ENCODE measurements at places on chromosomes 12 and 14.

- no peak for DNase-seq
Observed at GRCh38 chr12:81255456-81255855, 177.6 kb downstream of the ACSS3 start.

- DNase-seq, result peak; percentile 92
Observed at GRCh38 chr12:6554168-6555017, 1.4 kb downstream of the IFFO1 start.

DNA sequence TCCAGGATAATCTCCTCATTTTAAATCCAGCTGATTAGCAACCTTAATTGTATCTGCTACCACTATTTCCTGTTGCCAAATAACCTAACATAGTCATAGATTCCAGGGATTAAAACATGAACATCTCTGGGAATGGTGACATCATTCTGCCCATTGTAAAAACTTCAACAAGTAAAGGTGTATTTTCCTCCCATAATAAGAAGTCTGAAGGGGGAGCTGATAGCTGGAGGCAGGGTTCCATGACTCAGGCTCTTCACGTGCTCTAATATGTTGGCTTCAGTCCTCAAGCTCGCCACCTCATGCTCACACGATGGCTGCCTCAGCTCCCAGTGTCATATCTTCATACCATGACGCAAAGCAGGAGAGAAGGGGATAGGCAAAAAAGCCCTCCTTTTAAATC, 172.0 kb upstream of the VASH1 start:
- no peak for DNase-seq

DNA sequence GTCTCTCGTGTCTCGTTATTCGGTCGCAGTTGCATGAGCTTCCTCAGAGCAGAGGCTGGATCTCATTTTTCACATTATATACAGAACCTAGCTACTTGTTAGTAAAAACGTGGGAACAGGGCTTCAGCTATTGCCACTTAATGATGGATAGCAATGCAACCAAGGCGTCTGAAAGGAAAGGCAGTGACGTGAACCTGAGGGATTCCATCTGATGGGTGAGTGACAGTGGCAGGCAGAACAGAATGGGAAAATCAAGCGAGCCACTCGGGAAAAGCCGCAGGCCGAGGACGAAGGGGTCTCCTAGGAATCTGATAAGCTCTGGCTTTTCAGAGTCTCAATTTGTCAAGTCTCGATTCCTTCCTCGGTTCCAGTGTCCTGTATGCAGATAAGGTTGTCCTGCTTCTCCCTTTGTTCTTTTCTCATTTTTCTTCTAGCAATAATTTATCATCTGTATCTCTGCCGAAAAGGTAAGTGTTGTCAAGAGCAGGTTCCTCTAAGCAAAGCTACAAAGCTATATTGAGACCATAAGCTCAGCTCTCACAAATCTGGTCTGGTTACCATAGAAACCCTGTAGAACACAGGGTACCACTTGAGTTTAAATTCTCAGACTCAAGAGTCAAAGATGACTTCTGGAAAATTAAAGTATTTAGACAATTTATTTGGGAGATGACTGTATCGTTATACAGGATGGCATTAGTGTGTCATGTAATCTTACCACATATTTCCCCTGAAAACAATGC, 416.6 kb downstream of the GLT1D1 start:
- DNase-seq, result no peak

- no peak for DNase-seq
Observed at GRCh38 chr14:56219666-56220413, 101.6 kb downstream of the PELI2 start.

GRCh38 chr12:87238466-87238865, 790.7 kb downstream of the C12orf50 start:
- DNase-seq, result no peak

DNA sequence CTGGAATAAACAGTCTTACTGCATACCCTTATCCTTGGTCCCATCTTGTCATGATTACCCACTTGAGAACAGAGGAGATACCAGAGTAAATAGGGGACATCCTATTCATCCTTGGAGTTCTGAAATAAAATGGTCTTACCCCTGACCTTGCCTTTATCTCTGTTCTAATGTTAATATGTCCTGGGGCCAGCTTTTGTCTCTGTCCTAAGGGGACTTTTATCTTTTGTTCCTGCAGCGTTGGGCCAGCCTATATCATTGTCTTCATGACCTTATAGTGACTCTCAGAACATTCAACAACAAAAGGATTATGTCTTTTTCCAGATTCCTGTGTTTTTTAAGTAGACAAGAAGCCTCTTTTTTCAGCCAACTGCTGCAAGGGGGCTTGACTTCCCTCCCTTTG, 1057.5 kb downstream of the LRFN5 start:
- no peak for DNase-seq

- DNase-seq, result no peak
Observed at GRCh38 chr12:88805286-88805685, 225.0 kb upstream of the KITLG start.

DNA sequence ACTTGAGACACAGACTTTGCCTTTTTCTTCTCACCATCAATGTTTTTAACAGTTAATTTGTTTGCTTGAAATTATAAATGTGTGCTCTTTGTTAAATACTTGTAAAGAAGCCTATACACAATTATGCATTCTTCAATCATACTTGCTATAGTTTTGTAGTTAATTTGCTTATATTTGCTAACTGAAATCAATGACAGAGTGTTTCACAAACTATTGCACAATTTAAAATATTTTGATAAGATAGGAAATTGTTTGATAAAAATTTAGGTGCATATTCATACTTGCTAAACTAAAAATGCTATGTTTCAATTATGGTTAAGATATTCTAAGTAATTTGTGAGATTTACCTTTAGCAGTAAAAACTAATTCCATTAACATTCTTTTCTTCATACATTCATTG, 13.7 kb upstream of the OR4K5 start:
- DNase-seq, result no peak

DNA sequence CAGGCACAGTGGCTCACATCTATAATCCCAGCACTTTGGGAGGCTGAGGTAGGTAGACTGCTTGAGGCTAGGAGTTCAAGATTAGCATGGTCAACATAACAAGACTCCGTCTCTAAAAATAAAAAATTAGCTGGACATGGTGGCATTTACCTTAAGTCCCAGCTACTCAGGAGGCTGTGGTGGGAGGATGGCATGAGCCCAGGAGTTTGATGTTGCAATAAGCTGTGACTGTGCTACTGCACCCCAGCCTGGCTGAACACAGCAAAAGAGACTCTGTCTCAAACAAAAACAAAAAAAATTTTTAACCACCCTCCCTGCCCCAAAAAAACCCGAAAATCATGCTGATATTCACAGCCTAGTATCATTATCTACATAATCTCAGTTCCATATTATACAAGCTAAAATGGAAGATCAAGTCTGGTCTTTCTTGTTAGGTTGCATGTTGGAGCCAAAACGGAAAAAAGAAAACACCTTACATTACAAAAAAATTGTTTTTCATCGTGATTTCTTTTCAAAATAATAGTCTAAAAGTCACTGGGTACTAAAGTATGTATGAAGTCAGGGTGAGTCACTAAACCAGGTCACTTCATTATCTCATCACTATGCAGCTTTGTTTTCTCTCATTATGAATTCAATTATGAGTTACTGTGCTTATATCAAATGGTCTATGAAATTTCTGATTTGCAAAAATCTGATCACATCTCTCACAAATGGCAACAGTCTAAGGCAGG, 13.8 kb downstream of the GXYLT1 start:
- DNase-seq, result no peak

DNA sequence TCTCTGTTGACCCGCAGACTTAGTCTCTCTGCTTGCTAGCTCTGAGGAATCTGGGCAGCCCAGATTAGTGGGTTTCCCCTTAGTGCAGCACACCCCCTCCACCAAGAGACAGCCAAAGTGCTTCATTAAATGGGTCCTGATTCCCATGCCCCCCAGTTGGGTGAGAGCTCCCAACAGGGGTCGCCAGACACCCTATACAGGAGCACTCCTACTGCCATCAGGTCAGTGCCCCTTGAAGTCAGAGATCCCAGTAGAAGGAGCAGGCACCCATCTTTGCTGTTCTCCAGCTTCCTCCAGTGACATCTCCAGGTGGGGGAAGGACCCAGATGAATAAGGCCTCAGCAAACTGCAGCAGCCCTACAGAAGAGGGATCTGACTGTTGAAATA, 36.7 kb upstream of the C14orf132 start:
- no peak for DNase-seq

DNA sequence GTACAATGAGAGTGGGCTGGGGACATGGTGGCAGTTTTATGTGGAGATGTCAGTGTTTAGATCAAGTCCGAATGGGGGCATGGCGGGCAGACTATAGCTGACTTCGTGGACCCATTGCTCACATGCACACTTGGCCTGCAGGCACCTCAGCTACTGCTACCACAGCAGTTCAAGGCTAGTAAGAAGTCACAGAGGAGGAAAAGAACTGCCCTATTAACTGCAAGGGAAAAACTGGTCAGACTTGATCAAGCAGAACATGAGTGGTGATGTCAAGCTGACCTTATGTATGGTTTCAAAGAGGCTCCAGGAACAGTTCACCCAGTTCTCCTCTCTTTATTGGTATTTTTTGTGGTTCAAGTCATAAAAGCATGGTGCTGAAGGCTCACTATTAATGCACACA, 30.2 kb upstream of the FRS2 start:
- DNase-seq, result no peak

DNA sequence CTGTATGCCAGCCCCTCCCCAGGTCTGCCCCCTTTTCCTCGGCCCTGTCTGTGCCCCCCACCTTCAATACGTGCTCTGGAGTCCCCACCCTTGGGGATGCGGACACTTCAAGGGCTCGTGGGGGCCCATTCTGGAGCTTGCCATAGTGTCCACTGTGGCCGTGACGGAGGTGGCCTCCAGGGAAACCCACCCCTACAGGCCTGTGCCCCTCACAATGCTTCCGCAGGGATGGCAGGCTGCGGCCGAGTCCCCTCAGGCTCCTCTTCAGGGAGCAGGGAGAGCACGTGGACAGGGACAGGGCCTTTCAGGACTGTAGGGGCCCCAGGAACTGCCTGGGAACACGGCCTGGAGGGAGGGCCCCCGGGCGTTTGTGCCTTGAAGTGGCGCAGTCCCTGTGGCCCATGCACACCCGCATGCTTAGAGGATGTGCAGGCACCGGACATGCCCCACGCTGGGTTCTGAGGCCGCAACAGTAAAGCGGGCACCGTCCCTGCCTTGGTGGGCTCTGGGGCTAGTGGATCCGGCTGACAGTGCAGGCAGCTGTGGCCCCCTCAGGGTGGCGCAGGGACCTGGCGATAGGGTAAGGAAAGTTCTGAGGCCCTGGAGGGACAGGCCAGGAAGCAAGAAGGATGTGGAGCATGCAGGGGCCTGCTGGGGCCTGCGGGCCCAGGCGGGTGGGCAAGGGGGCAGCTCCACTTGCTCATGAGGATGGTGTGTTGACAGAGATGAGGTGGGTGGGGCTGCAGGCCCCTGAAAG, 209.0 kb upstream of the RTL1 start:
- no peak for DNase-seq

- no peak for DNase-seq
Observed at GRCh38 chr14:74697976-74698375, 14.9 kb downstream of the AREL1 start.

GRCh38 chr12:57243521-57244311, 7.3 kb downstream of the STAC3 start:
- DNase-seq, result peak; percentile 85

DNA sequence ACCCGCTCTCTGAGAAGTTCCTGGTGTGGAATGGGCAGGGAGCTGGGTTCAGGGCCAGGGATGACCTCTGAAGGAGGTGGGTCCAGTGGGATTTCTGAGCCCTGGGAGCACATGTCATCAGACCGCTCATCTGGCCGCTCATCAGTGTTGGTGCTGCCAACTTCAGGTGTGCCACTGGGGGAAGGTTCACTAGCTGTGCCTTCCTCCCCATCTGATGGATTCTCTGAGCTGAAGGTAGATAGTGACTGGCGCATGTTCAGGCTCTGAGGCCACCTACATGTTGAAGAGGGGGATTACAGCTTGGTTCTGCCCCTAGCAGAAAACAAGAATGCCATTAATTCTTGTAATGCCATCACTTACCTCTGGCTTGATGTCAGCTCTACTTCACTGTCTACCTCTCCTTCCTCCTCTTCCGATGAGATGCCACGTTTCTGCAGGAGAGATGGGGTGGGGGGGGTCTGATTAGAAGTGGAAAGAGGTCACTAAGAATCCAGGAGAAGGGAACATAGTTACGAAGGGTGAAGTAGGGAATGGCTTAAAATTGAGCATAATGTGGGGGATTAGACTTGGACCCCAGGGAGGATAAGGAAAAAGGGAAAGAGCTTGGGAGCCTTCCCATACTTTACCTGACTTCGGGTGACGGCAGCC, 17.2 kb downstream of the MAP3K12 start:
- DNase-seq, result no peak

DNA sequence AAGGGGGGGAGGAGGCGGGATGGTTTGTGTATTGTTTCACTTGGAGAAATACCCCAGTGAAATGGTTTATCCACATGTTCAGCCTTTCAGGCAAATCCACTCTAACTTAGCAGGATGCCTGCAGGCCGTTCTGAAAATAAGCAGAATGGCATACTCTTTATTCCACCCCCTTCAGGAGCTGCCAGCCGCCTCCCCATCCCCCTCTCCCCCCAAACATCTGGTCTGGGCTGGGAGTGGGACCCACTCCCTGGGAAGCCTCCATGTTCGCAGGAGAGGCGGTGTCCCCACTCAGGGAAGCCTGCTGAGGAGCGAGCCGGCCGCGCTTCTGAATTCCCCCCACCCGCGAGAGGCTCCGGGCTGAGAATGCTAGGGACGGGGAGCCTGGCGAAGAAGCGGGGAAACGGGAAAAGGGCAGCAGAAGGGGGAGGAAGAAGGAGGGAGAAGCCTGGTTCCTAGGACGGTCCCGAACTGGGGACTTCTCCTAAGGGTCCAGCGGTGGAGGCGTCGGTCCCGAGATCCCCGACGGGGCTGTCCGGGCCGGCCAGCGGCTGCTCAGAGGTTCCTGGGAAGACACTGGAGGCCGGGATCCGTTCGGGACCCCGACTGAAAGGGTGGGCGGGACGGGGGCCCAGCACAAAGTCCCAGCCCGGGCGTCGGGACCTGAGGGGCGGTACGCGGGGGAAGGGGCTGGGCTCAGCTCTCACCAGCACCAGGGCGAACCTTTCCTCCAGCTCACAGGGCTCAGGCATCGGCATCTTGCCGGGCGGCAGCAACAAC, 666 bp downstream of the FMNL3 start:
- DNase-seq, result no peak

DNA sequence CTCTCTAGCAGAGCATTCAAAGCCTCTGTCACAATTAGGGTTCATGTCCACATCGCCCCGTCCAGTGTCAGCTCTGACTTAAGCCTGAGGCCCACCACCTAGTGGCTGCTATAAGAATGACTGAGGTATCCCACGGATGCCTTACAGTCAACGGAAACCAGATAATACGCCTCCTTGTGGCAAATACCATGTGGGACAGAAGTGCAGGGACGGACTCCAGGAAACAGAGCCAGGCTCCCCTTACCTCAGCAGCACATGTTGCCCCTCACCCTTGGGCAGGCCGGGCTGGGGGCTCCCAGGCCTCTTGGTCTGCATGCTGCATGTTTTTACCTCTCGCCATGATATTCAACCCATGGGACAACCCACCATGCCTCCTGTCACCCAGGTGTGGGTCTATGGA, 86.3 kb downstream of the VWF start:
- DNase-seq, result peak; percentile 78

GRCh38 chr12:94208622-94208966, 60.2 kb downstream of the PLXNC1 start:
- DNase-seq, result peak; percentile 54

- DNase-seq, result no peak
Observed at GRCh38 chr12:662566-663292, 516 bp downstream of the NINJ2 start.

Data from GM13977 (cell line).